Smooth muscle cell of the brain vasculature (primary cell): ENCODE measurements at places on chromosomes 7 and 10.
A peak's percentile ranks its signal among the peaks of the same experiment; 100 is the strongest.

GRCh38 chr7:35727571-35727970 is 32.6 kb upstream of the HERPUD2 start:
- no peak for DNase-seq

- no peak for DNase-seq
These were observed 438.1 kb upstream of the GALNT17 start for GRCh38 chr7:70693686-70694433.

DNA sequence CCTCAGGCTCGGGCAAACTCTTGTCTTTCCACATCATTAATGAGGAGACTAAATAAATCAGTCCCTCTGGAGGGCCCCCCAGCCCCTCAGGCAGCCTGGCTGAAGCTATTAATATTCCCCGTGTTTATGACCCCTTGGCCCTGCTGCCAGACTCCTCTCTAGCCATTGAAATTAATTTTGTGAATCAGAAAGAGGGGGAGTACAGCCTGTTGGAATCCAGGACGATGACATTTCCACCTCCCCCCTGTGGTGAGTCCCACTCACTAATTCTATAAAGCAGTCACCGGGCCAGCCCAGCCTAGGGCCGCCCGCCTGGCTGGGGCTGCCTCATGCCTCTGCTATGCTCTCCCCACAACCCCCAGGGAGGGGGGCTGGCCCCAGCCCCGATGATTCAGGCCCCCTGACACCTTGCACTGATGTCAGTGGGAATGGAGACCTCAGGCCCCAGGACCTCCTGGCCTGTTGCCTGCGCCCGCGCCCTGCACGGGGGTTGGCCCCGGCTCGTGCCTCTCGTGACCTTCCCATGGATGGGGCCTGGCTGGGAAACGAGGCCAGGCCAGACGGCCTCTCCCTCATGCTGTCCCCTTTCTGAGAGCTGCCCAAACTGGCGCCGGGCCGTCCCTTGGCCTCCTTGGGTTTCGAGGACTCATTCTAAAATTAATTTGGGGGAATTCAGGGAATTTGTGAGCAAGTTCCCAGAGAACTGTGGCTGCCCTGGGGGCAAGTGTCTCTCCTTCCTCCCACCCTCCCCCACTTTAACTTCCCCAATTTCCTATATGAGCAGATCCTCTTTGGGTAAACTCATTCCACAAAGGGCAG is 34.0 kb downstream of the TMEM270 start:
- DNase-seq = peak; percentile 58

DNA sequence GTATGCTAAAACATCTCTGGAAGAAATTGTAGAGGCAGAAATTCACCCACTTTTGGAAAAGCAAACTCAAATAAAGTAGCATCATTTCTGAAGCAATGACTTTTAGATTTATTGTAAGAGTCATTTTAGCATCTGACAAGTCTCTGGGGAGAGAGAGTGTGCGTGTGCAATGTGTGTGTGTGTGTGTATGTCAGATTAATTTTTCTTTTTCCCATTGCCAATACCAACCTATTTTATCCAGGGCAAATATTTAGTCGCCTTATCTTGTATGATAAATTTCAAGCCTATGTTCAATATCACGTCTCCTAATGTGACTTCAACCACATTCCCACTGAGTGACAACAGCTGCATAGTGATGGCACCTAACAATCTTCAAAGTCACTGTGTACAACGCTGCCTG is 101.7 kb downstream of the NEBL start:
- no peak for DNase-seq

- no peak for DNase-seq
These were observed 84.2 kb downstream of the FANK1 start for GRCh38 chr10:125980521-125981035.

GRCh38 chr10:21398563-21399231 is 126.8 kb downstream of the SKIDA1 start:
- no peak for DNase-seq
